Mesothelial cell of epicardium (in vitro differentiated cells): ENCODE measurements at places on chromosomes 5 and 9. TPM values are rescaled to one million over a fixed set of nuclear protein-coding genes. Genes with fewer than 3 reads are reported as not detected.
A peak's percentile ranks its signal among the peaks of the same experiment; 100 is the strongest.

The UAP1L1 gene
- total RNA-seq, result 4.6 to 5.7 TPM (median 5.5 TPM) in 3 replicates

The DBH gene
- total RNA-seq, result not detected in 3 replicates

The SLC4A9 gene
- total RNA-seq, result 1.8 to 2.5 TPM (median 2.2 TPM) in 3 replicates

The PCAT7 gene
- total RNA-seq, result 18.5 to 19.0 TPM (median 18.8 TPM) in 3 replicates

The ZDHHC21 gene
- 18.5 to 22.4 TPM (median 18.6 TPM) in 3 replicates for total RNA-seq

The ATP10B gene
- 0.09 to 0.14 TPM in 2 of 3 replicates, not detected in the other for total RNA-seq

The CD74 gene
- 16.1 to 17.1 TPM (median 16.9 TPM) in 3 replicates for total RNA-seq

The FOXD4L6 gene
- total RNA-seq, result 0.53 TPM in 1 of 3 replicates, not detected in the others

DNA sequence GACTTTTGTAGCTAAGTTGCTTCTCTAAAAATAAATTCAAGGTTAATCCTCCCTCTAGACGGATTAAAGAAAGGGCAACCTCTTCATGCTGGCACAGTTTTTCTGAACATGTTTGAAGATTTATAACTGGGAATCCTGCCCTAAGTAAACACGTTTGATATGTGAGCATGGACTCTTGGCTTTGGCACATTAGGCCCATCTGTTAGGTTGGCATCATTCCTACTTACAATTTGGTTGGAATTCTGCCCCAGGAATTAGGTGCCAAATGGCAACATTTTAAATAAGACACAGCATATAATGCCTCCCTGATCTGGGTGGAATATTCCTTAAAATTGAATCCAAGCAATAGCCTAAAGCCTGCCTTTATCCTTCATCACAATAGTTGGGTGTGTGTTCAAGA is 372.3 kb upstream of the CDH18 start:
- DNase-seq, result no peak

GRCh38 chr5:160793530-160793899 is 58.5 kb downstream of the ATP10B start:
- no peak for DNase-seq

- no peak for DNase-seq
Measured at GRCh38 chr5:97383996-97384395, 200.9 kb upstream of the RIOK2 start.

DNA sequence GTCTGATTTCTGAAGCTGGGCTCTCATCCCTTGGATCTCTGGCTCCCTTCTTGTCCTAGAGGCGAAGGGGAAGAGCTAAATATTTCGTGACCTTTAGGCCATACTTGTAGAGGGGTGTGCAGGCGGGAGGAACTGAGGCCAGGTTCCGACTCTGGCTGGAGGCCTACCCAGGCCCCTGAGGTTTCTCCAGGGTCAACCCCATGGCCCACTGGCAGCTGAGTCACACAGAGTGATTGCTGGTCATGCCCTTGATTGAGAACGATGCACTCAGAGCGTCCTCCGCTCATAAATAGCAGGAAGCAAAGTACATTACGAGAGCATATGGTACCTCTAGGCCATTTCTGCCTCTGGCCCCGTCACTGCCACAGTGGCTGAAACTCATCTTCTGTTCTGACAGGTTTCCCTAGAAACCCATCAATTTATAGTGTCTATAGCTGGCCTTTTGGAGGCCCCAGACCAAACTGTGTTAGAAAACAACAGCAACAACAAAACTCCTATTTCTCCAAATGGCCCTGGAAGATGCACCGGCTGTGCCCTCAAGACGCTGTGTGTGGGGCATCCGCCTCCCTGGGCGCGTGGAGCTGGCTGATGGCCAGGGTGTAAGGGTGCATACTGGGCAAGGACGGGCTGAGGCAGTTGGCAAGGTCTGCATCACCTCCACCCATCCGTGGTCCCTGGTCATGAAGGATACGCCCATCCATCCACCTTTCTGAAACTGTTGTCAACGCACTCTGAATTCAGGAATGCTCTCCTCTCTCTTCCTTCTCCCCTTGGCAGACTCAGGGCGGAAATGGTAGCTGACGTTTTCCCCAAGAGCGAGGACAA is 32.9 kb upstream of the FCN1 start:
- no peak for DNase-seq

GRCh38 chr5:170917113-170917512 is 55.3 kb downstream of the RANBP17 start:
- no peak for DNase-seq

- DNase-seq, result peak; percentile 79
Measured at GRCh38 chr5:138641547-138642298, 66.5 kb upstream of the HSPA9 start.

DNA sequence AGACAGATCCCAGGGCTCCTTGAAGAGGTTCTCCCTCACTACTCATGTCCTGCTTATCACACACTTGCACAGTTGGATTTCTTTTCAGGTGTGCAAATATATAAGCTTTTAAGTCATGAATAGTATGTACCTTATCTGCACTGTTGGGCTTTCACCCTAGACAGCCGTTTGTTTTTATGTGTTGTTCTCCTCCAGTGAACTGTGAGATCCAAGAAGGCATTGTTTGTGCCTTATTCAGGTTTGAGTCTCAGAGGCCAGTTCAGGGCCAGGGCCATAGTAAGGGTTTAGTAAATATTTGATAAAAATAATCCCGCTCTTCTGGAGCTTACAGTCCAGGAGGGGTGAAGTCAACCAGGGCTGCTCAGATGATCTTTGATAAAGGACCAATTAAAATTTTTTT is 480.0 kb downstream of the TMEM38B start:
- DNase-seq, result no peak
